Uterus (tissue), 4 donors: ENCODE measurements at places on chromosomes 12 and 14. TPM values are rescaled to one million over a fixed set of nuclear protein-coding genes. Genes with fewer than 3 reads are reported as not detected.
A peak's percentile ranks its signal among the peaks of the same experiment; 100 is the strongest.

DNA sequence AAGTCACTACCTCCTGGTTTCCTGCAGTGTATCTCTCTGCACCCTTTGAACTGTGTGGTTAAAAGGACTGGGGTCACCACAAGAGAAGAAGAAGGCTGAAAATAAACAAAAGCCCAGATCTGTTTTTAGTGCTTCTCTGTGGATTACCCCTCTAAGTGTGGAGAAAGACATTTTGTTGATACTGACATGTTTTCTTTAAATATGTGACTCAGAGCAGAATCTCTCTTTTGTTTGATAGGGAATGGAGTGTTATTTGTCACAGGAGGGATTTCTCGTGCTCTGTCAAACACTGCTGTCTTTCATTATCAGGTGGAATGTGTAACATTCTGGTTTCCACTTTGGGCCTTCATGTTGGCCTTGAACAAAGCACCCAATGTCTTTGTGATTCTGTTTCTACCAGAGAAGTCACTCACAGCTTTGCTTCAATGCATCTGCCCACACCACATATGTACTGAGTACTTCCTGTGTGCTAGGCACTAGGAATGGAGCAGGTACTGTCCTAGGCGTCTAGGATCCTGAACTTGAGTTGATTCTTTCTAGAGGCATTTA lies 82.1 kb downstream of the PLXNC1 start:
- H3K4me3 ChIP-seq = no peak overlapping the region
- no peaks in the 10 kb centered on the region for H3K36me3 ChIP-seq
- H3K27ac ChIP-seq = no peak overlapping the region
- no peak for DNase-seq

The OTOGL gene
- 1.6 TPM for total RNA-seq

DNA sequence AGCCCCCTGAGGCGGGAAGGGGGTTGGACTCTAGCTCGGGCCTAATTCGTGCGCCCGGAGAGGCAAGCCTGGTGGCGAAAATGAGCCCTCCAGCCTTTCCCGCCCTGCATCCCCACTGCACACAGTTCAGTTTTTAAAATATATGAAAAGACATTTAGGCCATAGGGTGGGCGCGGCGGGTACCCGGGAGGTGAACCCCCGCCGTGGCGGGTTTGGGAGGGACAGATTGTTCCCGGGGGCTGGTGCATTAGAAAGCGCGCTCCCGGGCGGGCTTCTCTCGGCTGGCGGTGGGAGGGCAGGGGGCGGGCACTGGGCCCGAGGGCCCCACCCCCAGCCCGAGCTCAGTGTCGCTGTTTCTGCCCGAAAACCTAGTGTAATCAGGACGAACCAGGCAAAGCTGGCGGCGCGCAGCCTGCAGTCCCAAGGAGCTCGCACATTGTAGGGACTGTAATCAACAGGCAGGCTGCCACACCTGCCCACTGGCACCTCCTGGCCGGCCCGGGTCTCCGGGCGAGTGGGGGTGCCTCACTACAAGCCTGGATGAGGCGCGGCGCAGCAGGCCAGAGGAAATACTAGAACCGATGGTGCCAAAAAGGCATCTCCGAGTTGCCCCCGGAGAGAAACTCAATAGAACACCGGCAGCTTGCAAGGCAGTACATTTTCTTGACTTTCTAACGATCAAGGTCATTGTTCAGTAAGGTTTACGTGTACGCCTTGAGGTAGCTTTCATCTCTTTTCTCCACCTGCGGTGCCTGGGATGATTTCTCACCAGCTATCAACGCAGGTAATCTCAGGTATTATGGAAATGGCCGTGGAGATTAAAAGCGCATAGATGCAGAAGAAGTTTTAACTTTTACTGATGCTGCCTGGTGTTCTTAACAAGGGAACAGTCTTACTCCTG lies 764 bp upstream of the SPTB start:
- peak overlapping the region; percentile 30 for H3K4me3 ChIP-seq
- no peaks in the 10 kb centered on the region for H3K27me3 ChIP-seq
- peak; percentile 26 for DNase-seq
- H3K27ac ChIP-seq = no peak overlapping the region
- H3K36me3 ChIP-seq = no peaks in the 10 kb centered on the region

GRCh38 chr14:32934881-32935633 lies 3.6 kb upstream of the NPAS3 start:
- H3K4me1 ChIP-seq = peaks cover 16% of the 10 kb centered on the region
- peak; percentile 17 for DNase-seq
- H3K27me3 ChIP-seq = peaks cover 25% of the 10 kb centered on the region

DNA sequence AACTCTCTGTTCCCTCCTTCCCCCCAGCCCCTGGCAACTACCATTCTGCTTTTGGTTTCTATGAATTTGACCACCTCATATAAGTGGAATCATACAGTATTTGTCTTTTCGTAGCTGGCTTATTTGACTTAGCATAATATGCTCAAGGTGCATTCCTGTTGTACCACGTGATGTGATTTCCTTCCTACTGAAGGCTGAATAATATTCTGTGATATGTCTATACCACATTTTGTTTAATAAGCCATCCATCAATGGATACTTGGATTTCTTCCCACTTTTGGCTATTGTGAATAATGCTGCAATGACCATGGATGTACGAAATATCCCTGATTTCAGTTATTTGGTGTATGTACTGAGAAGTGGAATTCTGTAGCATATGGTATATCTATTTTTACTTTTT lies 16.3 kb downstream of the NDUFA9 start:
- no peak overlapping the region for H3K27ac ChIP-seq
- DNase-seq = no peak
- H3K27me3 ChIP-seq = no peaks in the 10 kb centered on the region
- no peak overlapping the region for H3K4me3 ChIP-seq
- no peaks in the 10 kb centered on the region for H3K4me1 ChIP-seq

DNA sequence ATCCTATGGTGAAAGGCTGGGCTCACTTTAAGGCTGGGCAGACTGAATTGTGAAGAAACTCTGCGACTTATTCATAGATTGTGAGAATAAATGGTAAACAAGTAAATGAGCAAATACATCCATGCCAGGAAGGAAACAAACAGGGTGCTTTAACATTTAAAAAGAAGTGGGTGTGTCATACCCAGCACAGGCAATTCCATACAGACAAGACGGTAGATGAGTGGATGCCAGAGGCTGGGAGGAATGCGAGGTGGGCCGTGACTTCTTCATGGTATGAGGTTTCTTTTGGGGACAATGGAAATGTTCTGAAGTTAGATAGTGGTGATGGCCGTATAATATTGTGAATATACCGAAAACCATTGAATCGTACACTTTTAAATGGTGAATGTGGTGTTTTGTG lies 49.8 kb upstream of the CDKN3 start:
- no peaks in the 10 kb centered on the region for H3K36me3 ChIP-seq
- H3K27me3 ChIP-seq = no peaks in the 10 kb centered on the region
- H3K27ac ChIP-seq = no peak overlapping the region
- H3K4me1 ChIP-seq = no peaks in the 10 kb centered on the region
- DNase-seq = no peak

DNA sequence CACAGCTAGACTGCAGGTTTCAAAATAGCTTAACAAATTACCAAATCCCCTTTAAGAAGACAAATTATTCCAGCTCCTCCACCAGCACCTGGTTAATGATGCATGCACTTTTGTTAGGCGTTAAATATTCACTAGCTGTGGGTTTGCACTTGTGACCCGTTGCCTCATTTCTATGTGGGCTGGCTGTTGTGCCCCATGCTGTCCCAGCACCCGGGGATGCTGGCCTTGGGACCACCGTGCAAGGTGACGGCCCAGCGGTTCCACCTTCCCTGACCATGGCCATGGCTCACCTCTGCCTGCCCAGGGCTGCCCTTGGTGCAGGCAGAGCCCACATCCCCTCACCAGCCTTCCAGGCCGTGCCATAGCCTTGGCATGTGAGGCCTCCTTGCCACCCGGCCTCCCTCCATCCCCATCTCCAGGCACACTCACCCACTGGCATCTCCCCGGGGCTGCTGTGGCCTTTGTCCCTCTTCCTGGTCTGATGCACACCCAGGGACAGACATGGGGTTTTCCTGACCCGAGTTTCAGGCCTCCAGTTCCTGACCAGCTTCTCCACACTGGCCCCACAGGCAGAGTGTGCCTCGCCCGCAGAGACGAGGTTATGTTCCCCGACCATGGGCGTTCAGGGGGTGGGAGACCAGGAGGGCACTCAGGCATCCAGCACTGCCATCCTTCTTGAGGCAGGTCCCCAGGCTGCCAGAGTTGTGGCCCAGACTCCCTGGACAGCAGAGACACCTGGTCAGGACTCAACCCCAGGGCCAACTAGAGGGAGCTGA lies 20.3 kb upstream of the C14orf180 start:
- no peak for DNase-seq
- H3K36me3 ChIP-seq = no peaks in the 10 kb centered on the region
- no peaks in the 10 kb centered on the region for H3K27me3 ChIP-seq
- H3K27ac ChIP-seq = no peak overlapping the region
- H3K4me3 ChIP-seq = no peak overlapping the region
- H3K4me1 ChIP-seq = no peaks in the 10 kb centered on the region

DNA sequence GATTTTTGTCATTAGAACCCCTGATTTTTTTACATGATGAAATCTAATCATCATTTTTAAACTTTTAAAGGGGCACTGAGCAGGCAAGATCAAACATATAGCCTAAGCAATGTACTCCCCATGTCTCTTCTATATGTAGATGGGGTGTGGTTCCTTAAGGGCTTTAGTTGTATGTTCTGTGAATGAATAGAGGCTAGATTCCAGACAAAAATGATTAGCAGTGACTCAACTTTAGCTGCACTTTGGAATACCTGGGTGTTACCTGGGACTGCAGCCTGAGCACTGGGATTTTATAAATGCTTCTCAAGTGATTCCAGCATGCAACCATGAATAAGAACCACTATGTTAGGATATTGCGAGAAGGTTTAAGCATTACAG lies 256.7 kb upstream of the PLEKHG7 start:
- H3K27me3 ChIP-seq = no peaks in the 10 kb centered on the region
- H3K4me1 ChIP-seq = peaks cover 4% of the 10 kb centered on the region
- H3K36me3 ChIP-seq = no peaks in the 10 kb centered on the region
- no peak overlapping the region for H3K4me3 ChIP-seq
- DNase-seq = no peak

- H3K4me3 ChIP-seq = no peak overlapping the region
- H3K4me1 ChIP-seq = no peaks in the 10 kb centered on the region
- no peak overlapping the region for H3K27ac ChIP-seq
These were observed 392.5 kb downstream of the GLT1D1 start for GRCh38 chr12:129245769-129246168.

The HOXC9 gene
- total RNA-seq = 7.8 TPM

GRCh38 chr12:29547151-29547632 lies 49.7 kb upstream of the OVCH1 start:
- H3K27ac ChIP-seq = peak overlapping the region; percentile 43
- no peaks in the 10 kb centered on the region for H3K4me1 ChIP-seq
- DNase-seq = no peak
- no peaks in the 10 kb centered on the region for H3K27me3 ChIP-seq

DNA sequence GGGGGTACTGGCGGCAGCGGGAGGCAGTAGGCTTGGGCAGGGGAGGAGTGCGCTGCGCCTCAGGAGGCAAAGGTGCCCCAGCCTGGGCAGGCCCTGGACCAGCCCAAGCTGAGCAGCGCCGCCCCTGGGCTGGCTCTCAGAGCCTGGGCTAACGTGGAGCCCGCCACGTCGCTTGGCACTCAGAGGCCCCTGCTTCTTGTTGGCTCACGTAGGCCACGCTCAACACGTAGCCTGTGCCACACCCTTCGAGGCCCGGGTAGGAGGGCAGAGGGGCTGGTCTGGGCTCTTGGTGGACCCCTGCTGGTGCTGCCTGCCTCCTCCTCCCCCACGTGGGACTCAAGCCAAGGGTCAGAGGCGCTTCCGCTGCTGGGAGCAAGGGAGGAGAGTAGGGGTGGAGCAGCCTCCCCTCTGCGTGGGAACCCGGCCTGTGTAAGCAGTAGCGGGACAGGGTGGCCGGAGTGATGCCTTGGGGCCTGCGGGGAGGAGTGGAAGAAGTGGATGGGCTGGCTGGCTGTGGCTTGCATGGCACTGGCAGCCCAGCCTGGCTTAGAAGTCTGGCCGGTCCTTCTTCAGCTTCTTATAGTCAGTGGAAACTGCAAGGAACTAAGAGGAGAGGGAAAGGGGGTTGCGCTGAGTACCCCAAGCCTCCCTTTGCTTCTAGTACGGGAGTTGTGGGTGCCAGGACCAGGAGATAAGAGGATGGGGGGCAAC lies 5.7 kb downstream of the SHMT2 start:
- H3K36me3 ChIP-seq = no peaks in the 10 kb centered on the region
- peaks cover 10% of the 10 kb centered on the region for H3K4me1 ChIP-seq
- peaks cover 6% of the 10 kb centered on the region for H3K27me3 ChIP-seq
- peak; percentile 35 for DNase-seq
- H3K4me3 ChIP-seq = no peak overlapping the region
- H3K27ac ChIP-seq = no peak overlapping the region

DNA sequence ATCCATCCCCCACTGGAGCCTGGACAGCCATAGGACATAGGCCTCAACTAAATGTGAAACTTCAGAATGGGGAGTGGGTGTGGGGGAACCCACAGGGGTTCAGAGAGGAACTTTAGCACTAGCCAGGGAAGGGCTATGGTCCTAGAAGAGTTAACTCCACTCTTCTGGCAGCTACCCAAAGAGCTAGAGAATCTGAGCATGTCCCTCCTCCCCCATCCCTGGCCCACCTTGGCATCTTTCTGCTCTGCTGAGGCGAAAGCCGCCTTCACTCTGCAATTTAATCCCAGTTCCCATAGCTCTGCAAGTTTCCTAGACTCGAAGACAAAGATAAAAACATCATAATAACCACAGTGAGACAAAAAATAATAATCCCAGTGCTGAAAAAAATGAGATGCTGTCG lies 214.7 kb upstream of the RTL1 start:
- H3K36me3 ChIP-seq = no peaks in the 10 kb centered on the region
- no peak overlapping the region for H3K4me3 ChIP-seq
- no peaks in the 10 kb centered on the region for H3K4me1 ChIP-seq
- H3K27me3 ChIP-seq = no peaks in the 10 kb centered on the region

The PARP11 gene
- 0.77 TPM for total RNA-seq

The TRIAP1 gene
- 11.7 TPM for total RNA-seq
